ENCODE measurements at places on chromosomes 2 and 18. TPM values are rescaled to one million over a fixed set of nuclear protein-coding genes. Genes with fewer than 3 reads are reported as not detected.

GRCh38 chr2:202718614-202719013 is 83.8 kb downstream of the FAM117B start:
- DNase-seq = no peak
- no peaks in the 10 kb centered on the region for H3K4me1 ChIP-seq
- H3K36me3 ChIP-seq = no peaks in the 10 kb centered on the region
- H3K27ac ChIP-seq = no peak overlapping the region
- H3K27me3 ChIP-seq = no peaks in the 10 kb centered on the region
- H3K4me3 ChIP-seq = no peak overlapping the region

- DNase-seq = no peak
- H3K4me1 ChIP-seq = no peaks in the 10 kb centered on the region
- H3K4me3 ChIP-seq = no peak overlapping the region
These were observed 33.3 kb downstream of the IL1R2 start for GRCh38 chr2:102025016-102025501.

- no peaks in the 10 kb centered on the region for H3K27me3 ChIP-seq
- H3K27ac ChIP-seq = no peak overlapping the region
- H3K36me3 ChIP-seq = no peaks in the 10 kb centered on the region
These were observed 98.7 kb downstream of the PIGN start for GRCh38 chr18:62088156-62088555.

DNA sequence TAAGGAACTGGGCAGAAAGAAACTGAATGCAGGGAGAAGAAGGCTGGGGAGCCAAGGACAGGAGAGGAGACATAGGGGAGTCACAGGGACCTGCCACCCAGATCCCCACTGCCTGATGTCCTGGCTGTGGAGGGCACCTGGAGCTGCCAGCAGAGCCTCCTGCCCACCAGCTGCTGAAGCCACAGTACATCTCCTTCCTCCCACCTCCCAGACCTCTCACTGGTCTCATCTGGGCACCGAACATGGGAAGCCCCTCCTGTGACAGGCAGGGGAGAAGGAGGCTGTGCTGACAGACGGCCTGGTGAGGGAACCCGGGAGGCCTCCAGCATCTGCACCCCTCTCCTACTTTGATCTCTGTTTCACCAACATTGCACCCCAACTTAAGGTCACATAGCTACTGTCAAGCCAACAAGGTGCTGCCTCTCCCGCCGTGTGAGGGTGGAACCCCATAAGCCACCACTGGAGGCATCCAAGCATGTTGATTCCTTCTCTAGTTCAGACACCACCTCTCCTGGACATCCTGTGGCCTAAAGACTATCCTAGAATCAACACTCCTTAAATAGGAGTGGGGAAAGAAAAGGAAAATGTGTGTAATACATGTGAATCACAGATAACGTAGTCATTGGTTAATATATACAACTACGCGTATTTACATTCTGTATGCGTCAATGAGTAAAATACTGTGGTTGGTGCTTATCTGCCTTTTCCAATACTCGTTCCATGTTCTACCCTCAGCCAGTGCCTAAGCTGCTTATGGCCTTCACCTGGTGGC is 3.5 kb upstream of the RNPEPL1 start:
- H3K36me3 ChIP-seq = no peaks in the 10 kb centered on the region
- H3K27me3 ChIP-seq = peaks cover 36% of the 10 kb centered on the region
- DNase-seq = no peak
- no peak overlapping the region for H3K27ac ChIP-seq
- H3K4me3 ChIP-seq = no peak overlapping the region
- H3K4me1 ChIP-seq = peaks cover 11% of the 10 kb centered on the region

DNA sequence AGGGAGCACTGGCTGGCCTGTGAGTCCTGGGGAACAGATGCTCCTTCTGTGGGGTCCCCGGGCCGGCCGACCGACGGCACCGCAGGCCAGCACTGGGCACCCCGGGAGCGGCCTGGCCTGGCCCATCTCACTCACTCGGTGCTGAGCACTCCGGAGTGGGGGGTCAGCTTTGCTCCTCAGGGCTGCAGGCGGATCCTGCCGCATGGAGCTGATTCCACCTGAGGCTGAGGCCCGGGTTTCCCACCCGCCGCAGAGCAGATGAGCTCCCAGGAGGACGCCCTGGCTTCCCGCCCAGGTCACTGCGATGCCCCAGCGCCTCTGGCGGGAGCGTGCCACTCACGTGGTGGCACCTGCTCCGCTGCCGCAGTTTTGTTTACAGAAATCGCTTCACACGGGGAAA is 418.6 kb downstream of the GALR1 start:
- no peak overlapping the region for H3K27ac ChIP-seq
- no peaks in the 10 kb centered on the region for H3K27me3 ChIP-seq
- H3K4me1 ChIP-seq = peaks cover 10% of the 10 kb centered on the region
- H3K36me3 ChIP-seq = no peaks in the 10 kb centered on the region

DNA sequence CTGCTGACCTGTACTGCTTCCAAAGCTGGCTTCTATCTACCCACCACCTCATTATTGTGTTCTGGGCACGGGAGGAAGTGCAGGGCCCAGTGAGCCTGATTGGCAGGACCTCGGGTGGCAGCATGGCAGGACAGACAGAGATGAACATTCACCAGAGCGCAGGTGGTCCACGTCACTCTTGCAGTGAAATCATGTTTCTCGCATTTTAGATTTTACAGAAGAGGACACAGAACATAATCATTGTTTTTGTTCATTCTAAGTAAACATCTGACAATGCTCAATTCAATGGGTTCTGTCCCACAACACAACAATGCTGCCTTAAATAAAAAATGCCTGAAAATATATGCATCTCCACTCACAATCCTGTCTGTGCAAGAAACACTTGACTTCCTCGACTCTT is 11.5 kb upstream of the BIN1 start:
- H3K27me3 ChIP-seq = no peaks in the 10 kb centered on the region
- H3K4me3 ChIP-seq = no peak overlapping the region
- H3K4me1 ChIP-seq = no peaks in the 10 kb centered on the region
- H3K27ac ChIP-seq = no peak overlapping the region
- DNase-seq = no peak
- no peaks in the 10 kb centered on the region for H3K36me3 ChIP-seq

DNA sequence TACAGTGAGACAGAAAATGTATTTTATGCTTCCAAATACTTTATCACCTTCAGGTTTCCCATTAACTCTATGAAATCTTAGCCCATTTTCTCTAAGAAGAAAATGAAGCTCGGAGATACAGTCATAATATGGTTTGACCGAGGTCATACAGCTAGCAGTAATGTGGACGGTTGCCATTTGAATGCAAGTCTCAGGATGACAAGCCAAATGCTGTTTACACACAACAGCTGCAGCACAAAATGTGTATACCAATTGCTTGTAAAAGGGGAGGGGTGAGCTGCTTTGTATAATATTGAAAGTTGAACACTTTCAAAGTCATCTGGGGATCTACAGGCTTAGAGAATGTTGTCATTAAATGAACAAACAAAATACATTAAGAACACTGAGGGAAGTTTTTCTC is 93.8 kb upstream of the FSIP2 start:
- no peak overlapping the region for H3K4me3 ChIP-seq
- no peak overlapping the region for H3K27ac ChIP-seq
- H3K4me1 ChIP-seq = peaks cover 12% of the 10 kb centered on the region
- DNase-seq = no peak
- H3K36me3 ChIP-seq = no peaks in the 10 kb centered on the region
- H3K27me3 ChIP-seq = no peaks in the 10 kb centered on the region

FKBP7 gene
- 47.0 TPM for total RNA-seq

- H3K4me3 ChIP-seq = no peak overlapping the region
- no peaks in the 10 kb centered on the region for H3K4me1 ChIP-seq
- no peaks in the 10 kb centered on the region for H3K36me3 ChIP-seq
- no peak overlapping the region for H3K27ac ChIP-seq
These were observed 119.2 kb upstream of the CCDC68 start for GRCh38 chr18:55078303-55078932.

ABCB6 gene
- 14.0 TPM for total RNA-seq

GRCh38 chr2:233079953-233080835 is 20.1 kb downstream of the INPP5D start:
- no peak for DNase-seq
- H3K27ac ChIP-seq = no peak overlapping the region
- H3K36me3 ChIP-seq = no peaks in the 10 kb centered on the region
- peaks cover 35% of the 10 kb centered on the region for H3K4me1 ChIP-seq

GRCh38 chr2:45233301-45233700 is 224.0 kb upstream of the SIX2 start:
- no peak for DNase-seq
- H3K27me3 ChIP-seq = no peaks in the 10 kb centered on the region
- H3K4me3 ChIP-seq = no peak overlapping the region
- no peak overlapping the region for H3K27ac ChIP-seq
- no peaks in the 10 kb centered on the region for H3K36me3 ChIP-seq

DNA sequence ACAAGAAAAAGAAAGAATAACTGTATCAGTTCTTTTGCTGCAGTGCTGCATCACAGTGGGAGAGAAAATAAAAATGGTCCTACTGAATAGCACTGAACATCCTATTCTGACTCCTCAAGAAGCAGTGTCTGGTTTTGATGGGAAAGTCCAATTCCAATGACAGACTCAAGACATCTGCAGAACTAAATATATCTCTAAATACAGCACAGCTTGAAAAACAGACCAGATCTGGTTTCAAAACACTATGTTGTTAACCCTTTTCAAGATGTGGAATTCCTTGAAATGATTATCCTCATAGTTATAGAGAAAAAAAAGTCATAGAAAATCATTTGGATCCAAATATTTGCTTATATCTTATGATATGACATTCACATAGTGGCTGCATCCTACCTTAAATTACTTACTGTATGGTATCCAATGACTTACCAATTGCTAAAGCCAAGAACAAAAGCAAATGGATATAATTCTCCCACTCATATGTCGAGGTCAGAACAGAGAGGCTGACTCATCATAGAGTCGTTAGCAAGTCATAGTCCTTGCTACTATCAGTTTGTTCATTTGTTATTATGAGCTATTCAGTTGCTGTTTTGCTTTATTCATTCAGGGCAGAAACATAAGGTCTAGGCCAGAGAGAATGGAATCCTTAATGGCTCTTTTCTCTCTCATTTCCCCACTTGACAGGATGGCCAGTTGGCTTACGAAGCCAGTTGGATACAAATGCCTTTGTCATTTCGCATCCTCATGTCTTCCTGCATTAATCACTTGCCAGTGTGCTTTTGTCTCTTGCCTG is 62.5 kb upstream of the ACVR2A start:
- H3K27me3 ChIP-seq = no peaks in the 10 kb centered on the region
- H3K4me1 ChIP-seq = no peaks in the 10 kb centered on the region
- no peaks in the 10 kb centered on the region for H3K36me3 ChIP-seq
- no peak overlapping the region for H3K4me3 ChIP-seq

GRCh38 chr2:148218326-148219075 is 197.6 kb downstream of the MBD5 start:
- H3K4me3 ChIP-seq = no peak overlapping the region
- peaks cover 4% of the 10 kb centered on the region for H3K36me3 ChIP-seq
- no peak for DNase-seq
- no peaks in the 10 kb centered on the region for H3K27me3 ChIP-seq

VWA3B gene
- not detected for total RNA-seq

DNA sequence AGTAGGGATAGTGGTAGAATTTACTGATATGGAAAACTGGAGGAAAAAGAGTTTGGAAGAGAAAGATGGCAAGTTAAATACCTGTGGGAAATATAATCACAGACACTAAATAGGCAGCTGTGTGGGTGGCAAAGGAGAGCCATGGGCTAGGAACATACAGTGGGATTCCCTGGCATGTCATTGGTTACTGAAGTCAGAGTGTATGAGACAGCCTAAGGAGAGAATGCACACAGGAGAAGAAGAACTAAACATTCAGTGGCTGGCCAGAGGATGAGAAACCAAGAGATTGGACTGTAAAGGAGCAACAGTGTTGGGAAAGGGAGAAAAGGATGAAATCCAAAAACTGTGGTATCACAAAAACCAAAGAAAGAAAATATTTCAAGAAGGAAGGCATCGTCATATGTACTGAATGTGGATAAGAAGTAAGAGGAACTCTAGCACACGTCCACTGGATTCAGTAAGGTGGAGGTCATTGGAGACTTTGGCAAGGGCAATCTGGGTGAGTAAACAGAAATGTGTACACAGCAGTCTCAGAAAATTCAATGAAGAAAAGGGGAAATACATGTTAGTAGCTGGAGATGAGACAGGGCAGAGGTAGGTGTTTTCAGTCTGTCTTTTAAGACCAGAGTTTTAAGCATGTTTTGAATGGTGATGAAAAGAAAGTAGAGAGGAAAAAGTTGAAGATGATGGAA is 83.3 kb downstream of the SPIRE1 start:
- no peak overlapping the region for H3K4me3 ChIP-seq
- DNase-seq = no peak
- no peaks in the 10 kb centered on the region for H3K4me1 ChIP-seq

GYPC gene
- 3.4 TPM for total RNA-seq

FABP1 gene
- not detected for total RNA-seq

DNA sequence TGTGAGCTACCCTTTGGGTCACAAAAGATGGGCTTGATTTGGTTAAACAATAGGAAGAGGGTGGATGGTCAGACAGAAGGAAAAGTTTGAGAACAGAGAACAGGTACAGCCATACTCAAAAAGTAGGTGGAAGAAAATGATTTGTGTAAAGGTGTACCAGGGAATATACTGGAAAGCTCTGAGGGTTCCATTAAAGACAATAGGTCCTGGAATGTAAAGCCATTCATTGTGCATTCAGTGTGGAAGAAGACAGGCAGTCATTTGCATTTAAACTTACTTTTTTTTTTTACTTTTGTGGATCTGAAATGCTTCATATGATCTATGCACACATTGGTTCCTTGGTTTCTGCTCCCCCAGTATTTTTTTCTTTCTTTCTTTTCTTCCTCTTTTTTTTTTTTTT is 581.4 kb upstream of the PIK3C3 start:
- H3K36me3 ChIP-seq = no peaks in the 10 kb centered on the region
- no peak overlapping the region for H3K27ac ChIP-seq
- no peaks in the 10 kb centered on the region for H3K27me3 ChIP-seq

- peaks cover 15% of the 10 kb centered on the region for H3K4me1 ChIP-seq
- no peaks in the 10 kb centered on the region for H3K36me3 ChIP-seq
- no peaks in the 10 kb centered on the region for H3K27me3 ChIP-seq
These were observed 376.5 kb upstream of the NXPH2 start for GRCh38 chr2:139156730-139157129.

GRCh38 chr2:13996527-13996926 is 636.0 kb upstream of the LRATD1 start:
- no peak for DNase-seq
- H3K4me3 ChIP-seq = no peak overlapping the region
- H3K36me3 ChIP-seq = no peaks in the 10 kb centered on the region
- H3K27ac ChIP-seq = no peak overlapping the region
- no peaks in the 10 kb centered on the region for H3K27me3 ChIP-seq

DNA sequence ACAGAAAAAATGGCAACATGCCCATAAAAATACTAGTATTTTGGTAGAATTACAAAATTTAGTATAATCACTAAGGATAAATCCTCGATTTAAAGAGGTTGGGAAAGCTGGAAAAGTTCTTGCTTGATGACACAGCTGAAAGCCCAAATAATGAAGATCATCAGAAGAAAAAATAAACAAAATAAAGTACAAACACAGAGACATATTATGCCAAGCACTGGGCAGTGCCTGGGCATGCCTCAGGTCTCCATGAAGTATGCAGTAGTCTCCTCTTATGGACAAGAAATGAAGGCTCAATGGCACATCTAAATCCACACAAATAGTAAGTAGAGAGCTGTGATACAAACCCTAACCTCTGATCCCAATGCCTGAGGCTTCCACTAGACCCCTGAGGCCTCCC is 57.7 kb downstream of the RNU4ATAC start:
- peaks cover 10% of the 10 kb centered on the region for H3K4me1 ChIP-seq
- H3K36me3 ChIP-seq = no peaks in the 10 kb centered on the region
- H3K27ac ChIP-seq = no peak overlapping the region
- no peak overlapping the region for H3K4me3 ChIP-seq

FNDC4 gene
- 6.2 TPM for total RNA-seq

- peaks cover 25% of the 10 kb centered on the region for H3K4me1 ChIP-seq
- H3K4me3 ChIP-seq = no peak overlapping the region
- H3K36me3 ChIP-seq = peaks cover 27% of the 10 kb centered on the region
- H3K27ac ChIP-seq = no peak overlapping the region
These were observed 3.0 kb downstream of the BUB1 start for GRCh38 chr2:110674620-110675555.
